ENCODE measurements at places on chromosomes 2 and 18. TPM values are rescaled to one million over a fixed set of nuclear protein-coding genes. Genes with fewer than 3 reads are reported as not detected.

Gene KIF5C
- total RNA-seq = 29.1 TPM

Gene MEP1B
- total RNA-seq = not detected

- H3K27ac ChIP-seq = no peak overlapping the region
- no peaks in the 10 kb centered on the region for H3K27me3 ChIP-seq
- no peaks in the 10 kb centered on the region for H3K4me1 ChIP-seq
- H3K4me3 ChIP-seq = no peak overlapping the region
- no peak for DNase-seq
These were observed 155.8 kb downstream of the PTPRM start for GRCh38 chr18:7722955-7723354.

GRCh38 chr2:160465406-160465805, 28.2 kb downstream of the RBMS1 start:
- peak overlapping the region; percentile 95 for H3K27ac ChIP-seq
- H3K4me3 ChIP-seq = peak overlapping the region; percentile 64
- no peaks in the 10 kb centered on the region for H3K27me3 ChIP-seq
- peaks cover 91% of the 10 kb centered on the region for H3K4me1 ChIP-seq
- peak; percentile 40 for DNase-seq
- peaks cover 3% of the 10 kb centered on the region for H3K36me3 ChIP-seq

GRCh38 chr2:28395334-28396061, 2.8 kb downstream of the FOSL2 start:
- H3K4me1 ChIP-seq = peaks cover 4% of the 10 kb centered on the region
- no peak overlapping the region for H3K4me3 ChIP-seq
- H3K27me3 ChIP-seq = no peaks in the 10 kb centered on the region
- no peak for DNase-seq
- peaks cover 16% of the 10 kb centered on the region for H3K36me3 ChIP-seq
- no peak overlapping the region for H3K27ac ChIP-seq
